ENCODE measurements at places on chromosomes 5 and 9.

DNA sequence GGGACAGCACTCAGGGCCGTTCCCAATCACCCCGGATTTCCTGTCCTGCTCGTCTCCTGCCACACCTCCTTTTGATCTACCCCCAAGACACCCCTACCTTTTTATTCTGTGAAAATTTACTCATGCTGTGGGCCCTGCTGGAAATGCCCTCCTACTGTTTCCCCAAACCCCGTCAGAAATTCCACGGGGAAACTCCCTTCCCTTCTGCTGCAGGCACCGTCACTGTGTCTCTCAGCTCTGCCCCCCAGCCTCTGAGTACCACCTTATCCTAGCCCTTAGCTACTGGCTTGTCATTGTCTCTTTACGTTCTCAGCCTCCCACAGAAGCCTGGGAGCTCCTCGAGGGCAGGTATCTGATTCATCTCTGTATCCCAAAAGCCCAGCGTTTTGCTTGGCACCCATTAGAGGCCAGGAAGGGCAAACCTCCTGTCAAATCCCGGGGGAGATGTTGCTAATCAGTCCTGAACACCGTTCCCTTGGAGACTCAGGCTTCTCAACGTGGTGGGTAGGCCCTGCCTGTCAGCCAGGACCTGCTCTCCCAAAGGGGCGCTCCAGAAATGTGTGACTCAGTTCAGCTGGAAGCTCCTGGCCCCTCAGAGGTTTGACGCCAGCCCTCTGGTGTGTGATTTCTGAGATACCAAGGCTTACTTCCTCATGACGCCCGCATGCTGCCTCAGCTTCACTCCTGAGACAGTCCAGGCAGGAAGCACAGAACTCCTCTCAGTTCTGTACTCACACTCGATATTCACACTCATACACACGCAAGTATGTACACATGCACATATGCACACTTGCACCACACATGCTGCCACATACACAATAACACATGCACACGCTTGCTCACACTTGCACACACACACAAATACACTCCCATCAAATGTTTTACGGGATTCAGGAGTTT, 50.7 kb upstream of the GRHPR start:
- peak; percentile 44 for DNase-seq

GRCh38 chr9:115189686-115190085, 71.7 kb upstream of the TNC start:
- DNase-seq = no peak

GRCh38 chr9:24614070-24614469, 68.4 kb upstream of the IZUMO3 start:
- DNase-seq = no peak

- DNase-seq = no peak
Measured at GRCh38 chr5:91532281-91532680, 149.2 kb upstream of the ARRDC3 start.

DNA sequence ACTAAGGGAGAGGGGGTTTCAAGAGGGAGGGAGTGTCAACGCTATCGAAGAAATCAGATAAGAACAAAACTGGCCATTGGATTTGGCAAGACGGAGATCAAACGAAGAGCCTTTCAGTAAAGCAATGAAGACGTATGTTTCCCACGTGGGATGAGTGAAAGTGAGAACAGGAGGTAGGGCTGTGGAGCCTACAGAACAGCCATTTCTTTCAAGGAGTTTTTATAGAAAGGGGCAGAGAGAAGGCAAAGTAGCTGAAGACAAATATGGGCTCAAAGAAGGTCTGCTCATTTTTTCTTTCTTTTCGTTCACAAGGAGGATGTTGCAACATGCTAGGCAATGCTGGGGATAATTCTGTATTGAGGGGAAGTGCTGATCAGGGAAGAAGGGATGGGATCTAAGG, 98.3 kb downstream of the SUSD1 start:
- no peak for DNase-seq

DNA sequence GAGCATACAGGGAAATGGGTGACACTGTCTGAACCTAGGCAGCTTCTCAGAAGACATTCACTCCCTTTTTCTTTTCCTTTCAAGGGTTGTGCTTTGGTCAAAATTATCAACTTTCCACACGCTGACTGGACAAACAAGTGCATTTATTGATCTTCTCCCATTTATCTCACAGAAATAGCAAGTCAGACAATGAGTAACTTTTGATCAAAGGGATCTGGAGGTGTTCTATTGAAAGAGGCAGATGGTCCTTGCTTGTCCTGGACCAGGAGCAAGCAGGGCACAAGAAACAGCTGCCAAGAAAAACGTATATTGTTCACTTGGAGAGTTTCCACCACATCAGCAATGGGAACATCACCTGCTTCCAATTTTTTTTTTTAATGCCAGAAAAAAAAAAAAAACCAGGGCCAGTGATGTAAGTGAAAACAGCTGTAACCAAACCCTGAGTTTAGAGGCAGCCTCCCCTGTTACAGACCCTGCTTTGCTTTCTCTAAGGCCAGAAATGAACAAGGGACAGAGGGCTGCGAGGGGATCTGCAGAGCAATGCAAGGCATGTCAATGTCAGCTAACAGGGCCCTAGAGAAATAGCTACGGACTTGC, 79.8 kb downstream of the NIPSNAP3B start:
- no peak for DNase-seq

GRCh38 chr5:170262061-170263045, 29.6 kb downstream of the C5orf58 start:
- DNase-seq = no peak

DNA sequence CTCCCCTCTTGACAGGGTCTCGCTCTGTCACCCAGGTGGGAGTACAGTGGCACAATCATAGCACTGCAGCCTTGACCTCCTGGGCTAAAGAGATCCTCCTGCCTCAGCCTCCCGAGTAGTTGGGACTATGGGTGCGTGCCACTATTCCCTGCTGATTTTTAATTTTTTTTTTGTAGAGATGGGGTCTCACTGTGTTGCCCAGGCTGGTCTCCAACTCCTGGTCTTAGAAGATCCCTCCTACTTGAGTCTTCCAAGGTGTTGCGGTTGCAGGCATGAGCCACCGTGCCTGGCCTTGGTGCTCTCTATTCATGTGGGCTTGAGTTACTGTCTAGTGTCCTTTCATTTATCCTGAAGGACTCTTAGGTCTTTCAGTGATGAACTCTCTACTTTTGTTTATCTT, 24.1 kb downstream of the EHMT1 start:
- no peak for DNase-seq

DNA sequence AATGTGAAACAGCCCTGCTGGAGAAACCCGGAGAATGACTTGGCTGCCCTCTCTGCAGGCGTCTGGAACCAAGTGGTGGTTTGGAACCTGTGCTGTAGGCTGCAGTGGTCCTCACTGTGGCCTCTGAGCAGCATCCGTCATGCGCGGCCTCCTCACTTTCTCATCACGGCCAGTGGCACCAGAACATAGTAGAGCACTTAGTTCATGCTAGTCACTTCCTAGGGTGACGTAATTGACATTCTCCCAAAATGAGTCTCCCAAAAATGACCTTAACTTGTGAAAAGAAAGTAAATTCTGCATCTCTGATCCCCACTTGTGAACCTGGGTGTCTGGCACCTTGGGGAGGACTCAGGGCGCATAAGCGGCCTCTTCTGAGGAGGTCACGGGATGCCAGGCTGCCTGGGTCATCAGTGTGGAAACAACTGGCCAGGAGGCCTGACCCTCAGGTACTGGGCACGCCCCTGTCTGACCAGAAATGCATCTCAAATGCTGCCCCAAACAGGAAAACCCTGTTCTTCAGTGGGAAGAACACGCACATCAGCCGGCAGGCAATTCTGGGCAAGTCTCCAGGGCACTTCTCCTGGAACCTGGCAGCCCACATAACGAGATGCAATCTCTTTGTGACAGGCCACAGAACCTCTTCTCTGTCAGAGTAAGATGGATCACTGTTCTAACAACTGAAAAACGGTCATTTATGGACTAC, 36.6 kb upstream of the SPTLC1 start:
- no peak for DNase-seq

GRCh38 chr5:135153259-135153658, 119.2 kb upstream of the PITX1 start:
- DNase-seq = no peak

DNA sequence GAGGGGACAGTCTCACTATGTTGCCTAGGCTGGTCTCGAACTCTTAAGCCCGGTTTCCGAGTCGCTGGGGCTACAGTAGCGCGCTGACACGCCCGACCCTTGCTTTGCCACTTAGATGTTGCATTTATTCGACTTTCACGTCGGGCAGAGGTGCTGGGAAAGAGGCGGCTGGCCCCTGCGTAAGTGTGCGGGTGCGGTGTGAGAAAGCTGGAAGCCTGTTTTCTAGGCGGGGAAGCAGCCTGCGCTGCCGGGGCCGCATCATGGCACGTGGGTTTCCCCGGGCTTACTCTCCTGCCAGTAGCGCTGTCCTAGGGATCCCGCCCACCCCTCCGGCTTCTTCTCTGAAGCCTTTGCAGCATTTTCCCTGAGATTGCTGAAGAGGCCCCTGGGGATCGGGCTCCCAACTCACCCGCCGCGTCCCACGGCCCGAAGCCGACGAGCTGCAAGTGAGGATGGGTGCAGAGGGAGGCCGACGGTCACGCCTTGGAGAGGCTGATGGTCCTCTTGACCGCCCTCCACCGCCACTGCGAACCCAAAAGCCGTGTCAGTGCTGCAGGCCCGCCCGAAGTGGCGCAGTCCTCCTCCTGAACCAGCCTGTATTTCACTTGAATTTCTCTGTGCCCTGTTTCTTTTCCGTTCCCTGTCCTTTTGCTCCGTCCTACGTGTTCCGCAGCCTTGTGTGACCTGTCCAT, 5.8 kb upstream of the TRIM41 start:
- DNase-seq = peak; percentile 84

DNA sequence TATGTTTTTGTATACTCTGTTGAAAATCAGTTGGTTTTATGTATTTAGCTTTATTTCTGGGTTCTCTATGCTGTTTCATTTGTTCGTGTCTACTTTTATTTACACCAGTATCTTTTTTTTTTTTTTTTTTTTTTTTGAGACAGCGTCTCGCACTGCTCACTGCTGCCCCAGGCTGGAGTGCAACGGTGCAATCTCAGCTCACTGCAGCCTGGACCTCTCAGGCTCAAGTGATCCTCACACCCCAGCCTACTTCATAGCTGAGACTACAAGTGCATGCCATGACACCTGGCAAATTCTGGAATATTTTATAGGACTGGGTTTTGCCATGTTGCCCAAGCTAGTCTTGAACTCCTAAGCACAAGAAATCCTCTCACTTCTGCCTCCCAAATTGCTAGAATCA, 869.4 kb upstream of the CDH6 start:
- no peak for DNase-seq

- peak; percentile 72 for DNase-seq
Measured at GRCh38 chr5:16178745-16179372, 732 bp downstream of the MARCHF11 start.
